ENCODE measurements at places on chromosomes 12 and 14. TPM values are rescaled to one million over a fixed set of nuclear protein-coding genes. Genes with fewer than 3 reads are reported as not detected.

The RFX4 gene
- not detected for total RNA-seq

The IL26 gene
- total RNA-seq, result not detected

The ANAPC5 gene
- 129 TPM for total RNA-seq

The WDHD1 gene
- total RNA-seq, result 14.8 TPM

The AMHR2 gene
- not detected for total RNA-seq

The DDN gene
- total RNA-seq, result 5.2 TPM

The CATSPERB gene
- total RNA-seq, result not detected

GRCh38 chr14:22159099-22159498, 429.9 kb downstream of the DAD1 start:
- no peak for DNase-seq

DNA sequence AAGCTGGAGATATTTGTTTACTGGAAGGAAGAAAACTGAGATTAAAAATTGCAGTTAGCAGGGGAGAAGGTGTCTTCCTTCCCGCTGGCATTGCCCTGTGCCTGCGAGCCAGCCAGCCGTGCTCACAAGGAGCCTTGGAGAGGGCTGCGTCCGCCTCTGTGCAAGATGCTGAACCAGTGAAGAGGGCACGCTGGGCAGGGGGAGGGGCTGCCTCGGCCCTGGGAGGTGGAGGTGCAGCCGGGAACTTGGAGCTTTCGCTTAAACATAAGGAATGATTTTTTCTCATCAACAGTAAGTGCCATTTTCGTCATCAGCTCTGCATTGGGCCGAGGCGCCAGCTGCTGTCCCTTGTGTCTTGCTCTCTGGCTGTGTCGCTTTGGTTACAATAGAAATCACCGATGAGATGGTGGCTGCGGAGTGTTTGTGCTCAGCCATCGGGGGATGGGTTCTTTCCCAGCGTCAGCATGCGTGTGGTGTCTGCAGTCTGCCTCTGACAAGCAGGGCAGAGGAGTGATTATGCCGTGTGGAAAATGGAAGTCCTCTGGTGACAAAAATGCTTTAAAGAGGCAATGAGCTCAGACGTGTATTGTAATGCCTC, 97.3 kb downstream of the ESR2 start:
- DNase-seq, result peak; percentile 91

DNA sequence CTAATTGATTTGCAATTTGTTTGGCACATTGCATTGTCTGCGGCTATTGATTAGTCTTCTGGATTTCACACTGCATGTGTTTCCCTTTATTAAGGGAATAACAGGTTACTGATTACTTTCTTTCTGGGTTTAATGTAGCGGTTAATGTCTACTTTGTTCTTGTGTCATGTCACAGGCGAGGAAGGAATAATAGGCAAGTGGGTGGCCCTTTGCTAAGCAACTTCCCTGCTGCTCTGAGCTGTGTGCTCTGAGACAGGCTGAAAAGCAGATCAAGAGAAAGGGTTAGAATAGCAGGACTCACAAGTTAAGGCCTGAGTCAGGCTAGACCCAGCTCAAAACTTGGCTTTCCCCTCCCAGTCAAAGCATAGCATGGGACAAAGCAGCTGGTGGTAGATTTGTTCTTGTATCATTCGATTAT, 77.2 kb downstream of the NKX2-1 start:
- DNase-seq, result no peak

GRCh38 chr12:47184229-47184628, 104.5 kb upstream of the AMIGO2 start:
- DNase-seq, result no peak

GRCh38 chr12:116650585-116651087, 87.2 kb downstream of the SPRING1 start:
- DNase-seq, result no peak

DNA sequence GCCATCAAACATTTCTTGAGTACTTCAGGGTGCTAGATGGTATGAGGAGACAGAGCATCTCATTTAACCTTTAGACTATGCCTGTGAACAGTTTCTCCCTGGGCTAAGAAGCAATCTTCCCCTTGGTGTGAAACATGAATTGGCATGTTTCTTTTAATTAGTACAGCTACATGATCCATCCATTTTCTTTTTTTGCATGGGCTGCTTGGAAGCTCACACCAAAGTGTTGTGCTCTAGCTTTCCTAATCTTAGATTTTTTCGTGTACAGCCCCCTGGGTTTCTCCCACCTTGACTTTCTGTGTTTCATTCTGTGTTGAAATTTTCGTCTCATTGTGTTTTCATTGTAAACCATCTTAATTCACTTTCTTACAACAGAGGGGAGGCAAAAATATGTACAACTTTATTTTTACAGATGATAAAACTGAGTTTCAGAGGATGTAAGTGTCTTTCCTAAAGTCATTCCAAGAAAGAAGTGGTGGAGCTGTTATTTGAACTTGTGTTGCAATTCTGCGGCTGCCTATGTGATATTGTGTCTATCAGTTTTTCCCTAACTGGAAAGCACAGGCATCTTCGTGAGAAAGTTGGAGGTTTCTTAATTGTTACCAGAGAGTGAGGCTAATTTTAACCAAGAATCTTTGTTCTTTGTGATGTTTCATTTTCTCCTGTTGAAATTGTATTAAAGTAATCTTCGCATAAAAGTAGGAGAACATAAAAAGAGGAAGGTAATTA, 64.5 kb downstream of the DAAM1 start:
- no peak for DNase-seq

- DNase-seq, result no peak
Measured at GRCh38 chr14:89036371-89036770, 211.9 kb downstream of the TTC8 start.

- DNase-seq, result no peak
Measured at GRCh38 chr14:60161196-60162107, 3.7 kb downstream of the DHRS7 start.

- no peak for DNase-seq
Measured at GRCh38 chr14:23301969-23302289, 730 bp downstream of the PPP1R3E start.

GRCh38 chr14:103160321-103161053, 37.2 kb downstream of the TNFAIP2 start:
- no peak for DNase-seq

DNA sequence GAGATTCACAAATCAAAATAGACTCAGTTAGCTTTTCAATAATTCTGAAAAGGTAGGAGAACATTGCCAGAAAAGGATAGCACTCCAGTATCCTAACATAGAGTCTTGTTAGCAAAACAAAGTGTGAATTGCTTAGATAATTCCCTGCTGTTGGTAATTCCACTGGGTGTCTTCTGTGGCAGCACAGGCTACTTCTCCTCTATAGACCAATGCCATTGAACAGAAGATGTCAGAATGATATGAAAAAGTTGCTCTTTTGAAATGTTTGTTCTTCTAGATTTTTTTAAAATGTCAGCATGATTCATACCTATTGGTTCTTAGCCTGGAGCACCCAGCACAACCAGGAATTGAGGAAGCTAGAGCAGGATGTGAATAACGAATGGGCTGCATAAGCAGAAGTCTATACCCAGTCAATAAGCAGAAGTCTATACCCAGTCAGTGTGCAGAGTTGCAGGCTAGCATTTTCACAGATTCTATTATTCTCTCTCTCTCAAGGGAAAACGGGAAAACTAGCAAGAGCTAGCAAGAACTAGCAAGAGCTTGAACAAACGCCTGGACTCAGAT, 112.8 kb downstream of the SYT1 start:
- peak; percentile 33 for DNase-seq

GRCh38 chr12:71688961-71689570, 3.2 kb downstream of the TMEM19 start:
- DNase-seq, result peak; percentile 36

DNA sequence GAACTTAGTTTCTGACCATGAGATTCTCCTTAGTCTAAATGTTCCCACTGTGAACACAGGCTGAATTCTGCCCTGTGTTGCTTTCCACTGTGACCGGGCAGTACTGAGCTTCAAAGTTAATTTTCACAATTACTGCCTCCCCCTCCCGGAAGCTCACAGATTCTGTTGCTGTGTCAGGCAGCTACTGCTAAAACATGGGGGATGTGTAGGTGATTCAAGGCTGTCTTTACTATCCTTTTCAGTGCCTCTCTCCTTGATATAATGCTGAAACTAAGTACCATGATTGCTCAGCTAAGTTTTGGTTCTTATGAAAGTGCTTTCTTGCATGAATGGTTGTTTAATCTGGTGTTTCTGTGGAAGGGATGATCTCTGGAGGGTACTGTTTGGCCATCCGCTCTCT, 428.3 kb upstream of the NOVA1 start:
- DNase-seq, result no peak

DNA sequence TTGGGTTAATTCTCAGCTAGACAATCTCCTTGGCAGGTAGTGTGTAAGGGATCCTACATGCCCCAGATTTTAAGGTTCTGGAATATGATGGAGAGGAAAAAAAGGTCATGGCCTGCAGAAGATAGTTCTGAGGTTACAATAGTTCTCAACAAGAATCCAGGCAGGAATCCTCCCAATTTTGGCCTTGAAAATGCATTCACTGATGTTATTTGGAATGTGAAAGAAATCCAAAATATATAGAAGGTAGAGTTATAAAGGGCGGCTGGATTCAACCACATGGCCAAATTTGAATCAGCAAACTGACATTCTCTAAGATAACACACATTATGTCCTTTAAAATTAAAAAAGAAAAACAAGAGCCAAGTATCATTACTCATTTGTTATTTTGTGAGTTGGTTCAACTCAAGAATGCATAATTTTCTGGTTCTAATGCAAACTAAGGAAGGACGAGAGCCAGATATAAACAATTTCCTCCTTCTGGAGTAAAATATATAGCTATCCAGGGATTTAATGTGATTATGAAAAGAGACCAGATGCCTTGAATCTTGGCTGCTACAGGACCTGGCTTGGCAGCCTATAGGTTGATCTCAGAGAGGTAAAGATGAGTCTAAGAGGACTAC, 177.0 kb upstream of the G2E3 start:
- DNase-seq, result no peak

DNA sequence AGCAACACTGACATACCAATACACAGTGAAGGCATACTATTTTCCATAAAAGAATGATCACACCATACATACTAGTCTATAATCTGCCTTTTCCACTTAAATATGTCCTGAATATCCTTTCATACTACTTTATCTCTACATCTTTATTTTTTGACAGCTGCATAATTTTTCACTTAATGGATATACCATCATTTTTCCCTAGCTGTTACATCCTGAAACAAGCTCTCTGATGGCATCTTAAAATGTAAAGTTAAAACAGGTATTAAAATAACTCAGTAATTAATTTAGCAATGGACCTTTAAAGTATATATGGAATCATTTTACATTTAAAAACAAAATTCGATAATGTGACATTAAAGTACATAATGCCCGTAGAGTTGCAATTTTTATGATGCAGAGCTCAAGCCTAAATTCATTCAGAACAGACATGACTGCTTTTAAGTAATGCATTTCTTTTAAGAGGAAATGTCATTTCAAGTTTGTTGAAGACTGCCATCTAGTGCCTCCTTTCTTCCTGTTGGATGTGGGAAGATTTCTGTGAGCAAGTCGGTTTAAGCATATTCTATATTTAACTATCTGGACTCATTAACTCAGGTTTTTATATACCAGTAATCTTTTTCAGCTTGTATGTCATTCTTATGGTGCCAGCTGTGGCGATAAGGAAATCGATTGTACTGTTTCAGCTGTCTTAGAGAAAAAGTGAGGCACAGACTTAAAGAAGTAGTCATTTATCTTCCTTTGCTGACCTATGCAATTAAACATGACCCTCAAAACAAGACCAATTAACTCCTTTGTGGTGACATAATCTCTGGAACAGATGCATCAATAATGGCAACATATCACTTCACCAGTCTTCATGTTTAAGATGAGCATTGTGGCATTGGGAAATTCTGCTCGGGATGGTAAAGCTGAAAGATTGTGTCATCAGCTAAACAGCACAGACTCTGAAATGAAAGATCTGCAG, 20.3 kb downstream of the PRICKLE1 start:
- DNase-seq, result peak; percentile 51

DNA sequence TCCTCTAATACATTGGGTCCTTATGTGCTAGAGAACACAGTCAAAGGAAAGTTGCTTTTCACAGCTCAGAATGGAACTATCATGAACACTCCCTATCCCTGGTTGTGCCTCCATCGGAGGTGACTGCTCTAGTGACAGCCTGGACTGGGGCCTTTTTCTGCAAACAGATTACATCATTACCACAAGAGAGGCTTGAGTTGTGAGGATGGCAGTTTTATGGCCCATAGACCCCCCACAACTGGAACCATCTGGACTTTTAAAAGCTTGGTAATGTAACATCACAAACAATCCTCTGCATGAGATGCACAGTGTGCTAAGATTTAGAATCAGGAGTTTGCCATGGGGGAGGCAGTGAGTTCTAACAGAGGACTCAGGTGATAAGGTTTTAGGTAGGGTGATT, 46.6 kb upstream of the WSCD2 start:
- no peak for DNase-seq

GRCh38 chr14:50340963-50341362, 28.8 kb downstream of the DMAC2L start:
- DNase-seq, result no peak

GRCh38 chr12:1083889-1084262, 92.9 kb downstream of the ERC1 start:
- DNase-seq, result peak; percentile 90

DNA sequence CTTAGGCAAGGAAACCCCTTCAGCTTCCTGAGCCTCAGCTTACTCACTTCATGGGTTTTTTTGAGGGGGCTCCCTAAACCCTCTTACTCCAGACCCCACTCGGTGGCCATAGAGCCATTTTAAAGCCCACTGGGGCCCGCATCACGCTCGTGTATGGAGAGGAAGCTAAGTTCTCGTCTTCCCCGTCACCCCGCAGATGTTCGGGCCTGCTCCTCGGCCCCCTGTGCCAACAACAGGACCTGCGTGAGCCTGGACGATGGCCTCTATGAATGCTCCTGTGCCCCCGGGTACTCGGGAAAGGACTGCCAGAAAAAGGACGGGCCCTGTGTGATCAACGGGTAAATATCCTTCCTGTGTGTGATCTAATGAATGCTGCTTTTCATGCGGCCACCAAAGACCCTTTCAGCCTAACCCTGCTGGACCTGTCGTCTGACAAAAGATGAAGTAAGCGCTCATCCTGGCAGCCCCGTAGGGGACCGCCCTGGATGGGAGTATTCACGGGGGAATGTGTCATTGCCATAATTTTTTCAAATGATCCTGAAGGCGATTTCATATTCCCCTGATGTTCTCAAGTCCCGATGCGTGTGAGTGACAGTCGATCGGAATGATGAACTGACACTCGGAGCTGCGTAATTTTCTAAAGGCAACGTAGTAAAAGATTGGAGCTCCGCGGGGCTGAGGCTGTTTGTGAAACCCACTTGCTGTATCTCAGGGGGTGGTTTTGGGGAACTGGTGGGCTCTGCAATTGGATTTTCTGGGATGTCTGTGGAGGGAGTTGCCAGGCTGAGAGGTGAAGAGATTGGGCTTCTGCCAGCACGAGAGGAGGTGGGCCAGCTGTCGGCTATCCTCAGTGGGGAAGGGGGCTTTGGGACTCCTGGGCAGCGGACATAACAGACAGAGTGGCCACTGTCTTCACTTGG, 5.4 kb downstream of the DLK1 start:
- DNase-seq, result no peak
